ENCODE measurements at places on chromosomes 7 and 10.
A peak's percentile ranks its signal among the peaks of the same experiment; 100 is the strongest.

DNA sequence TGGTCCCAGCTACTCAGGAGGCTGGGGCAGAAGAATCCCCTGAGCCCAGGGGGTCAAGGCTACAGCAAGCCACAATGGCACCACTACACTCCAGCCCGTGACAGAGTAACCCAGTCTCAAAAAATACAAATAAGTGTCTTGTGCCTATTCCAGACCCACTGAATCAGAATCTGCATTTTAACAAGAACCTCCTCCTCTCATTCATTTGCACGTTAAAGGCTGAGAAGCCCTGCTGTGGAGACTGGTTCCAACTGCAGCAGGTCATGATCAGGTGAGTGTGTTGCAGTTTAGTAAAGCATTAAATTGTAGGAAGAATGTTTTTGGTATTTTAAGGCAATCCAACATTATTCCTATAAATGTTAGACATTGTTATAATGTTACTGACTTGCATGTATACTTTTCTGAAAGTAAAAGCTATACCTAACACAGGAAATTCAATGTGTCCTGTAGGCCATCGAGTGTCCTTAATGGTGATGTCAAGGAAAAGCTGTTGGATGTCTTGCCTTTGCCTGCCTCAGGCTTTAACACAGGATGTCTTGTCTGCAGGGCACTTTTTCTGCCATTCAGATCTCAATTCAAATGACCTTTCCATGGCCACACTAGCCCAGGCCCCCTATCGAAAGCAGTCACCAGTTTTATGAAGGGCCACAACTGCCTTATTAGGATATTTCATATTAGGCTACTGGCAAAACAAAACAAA is 30.4 kb downstream of the MKRN1 start:
- no peak for DNase-seq

- no peak for DNase-seq
Measured at GRCh38 chr7:101998906-101999240, 181.4 kb downstream of the CUX1 start.

DNA sequence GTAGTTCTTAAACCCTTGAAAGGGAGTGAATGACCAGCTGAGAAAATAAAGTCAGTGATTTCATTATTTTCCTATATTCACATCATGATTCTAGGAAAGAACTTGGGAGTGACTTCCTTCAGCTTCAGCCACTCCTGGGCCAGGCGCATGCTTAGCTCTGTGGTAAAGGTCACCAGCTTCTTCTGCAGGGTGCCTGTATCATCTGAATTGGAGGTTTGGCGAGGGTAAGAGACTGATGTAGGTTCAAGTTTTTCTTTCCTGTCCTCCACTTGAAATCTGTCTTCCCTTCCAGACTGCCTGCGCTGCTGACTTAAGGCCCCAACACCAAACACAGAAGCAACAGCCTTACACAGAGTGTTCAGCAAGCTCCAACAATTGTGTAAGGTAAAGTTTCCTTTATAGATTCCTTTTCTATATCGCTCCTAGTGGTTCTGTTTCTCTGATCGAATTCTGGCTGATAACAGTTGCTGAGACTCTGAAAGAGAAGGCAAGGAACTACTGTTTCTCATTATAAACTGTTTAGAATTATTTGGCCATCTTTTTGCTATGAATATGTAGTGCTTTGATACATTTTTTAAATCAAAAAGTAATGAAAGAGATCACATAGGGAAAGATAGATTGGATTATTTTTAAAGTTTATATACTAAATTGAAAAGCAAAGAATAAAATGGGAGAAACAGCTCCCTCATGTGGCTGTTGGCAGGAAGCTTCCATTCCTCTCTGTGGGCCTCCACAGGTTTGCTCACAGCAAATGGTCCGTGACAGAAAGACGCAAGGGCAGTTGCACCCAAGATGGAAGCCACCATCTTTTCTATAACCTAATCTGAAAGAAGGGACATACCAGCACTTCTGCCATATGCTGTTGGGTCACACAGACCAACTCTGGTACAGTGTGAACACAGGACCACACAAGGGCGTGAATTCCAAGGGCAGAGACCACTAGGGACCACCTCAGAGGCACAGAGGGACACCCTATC is 14.0 kb downstream of the GATAD1 start:
- peak; percentile 37 for DNase-seq

GRCh38 chr7:83143107-83143506 is 19.6 kb downstream of the PCLO start:
- no peak for DNase-seq

DNA sequence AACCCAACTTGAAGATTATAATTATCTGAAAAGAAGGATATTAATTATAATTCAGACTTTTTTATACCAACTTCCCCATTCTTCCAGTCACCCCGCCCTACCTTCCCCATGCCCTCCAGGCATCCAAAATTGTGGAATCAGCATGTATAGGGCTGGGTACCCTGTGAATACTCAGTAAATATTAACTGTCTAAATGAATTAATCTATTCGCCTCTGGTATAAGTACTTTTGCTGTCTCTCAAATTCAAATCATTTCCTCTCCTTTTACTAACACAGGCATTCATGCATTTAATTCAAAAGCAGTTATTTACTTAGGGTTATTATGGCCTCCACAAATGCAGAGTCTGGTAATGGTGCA is 26.5 kb upstream of the GOT1 start:
- DNase-seq: no peak

DNA sequence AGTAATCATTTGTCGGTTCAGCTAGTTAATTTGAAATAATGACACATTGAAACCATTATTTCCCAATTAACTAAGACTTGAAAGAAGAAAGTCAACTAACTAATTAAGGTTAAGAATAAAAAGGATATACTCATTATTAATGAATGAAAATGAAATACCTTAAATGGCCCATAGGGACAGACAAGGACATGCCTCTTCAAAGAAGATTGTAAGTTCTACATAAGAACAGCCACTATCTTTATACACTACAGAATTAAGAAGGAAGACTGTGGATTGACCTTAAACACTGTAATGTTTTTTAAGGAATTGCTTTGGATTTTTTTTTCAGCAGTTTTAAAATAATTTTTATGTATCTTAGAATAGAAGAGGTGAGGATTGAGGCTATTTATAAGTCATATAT is 60.7 kb downstream of the CSTF2T start:
- DNase-seq: no peak

DNA sequence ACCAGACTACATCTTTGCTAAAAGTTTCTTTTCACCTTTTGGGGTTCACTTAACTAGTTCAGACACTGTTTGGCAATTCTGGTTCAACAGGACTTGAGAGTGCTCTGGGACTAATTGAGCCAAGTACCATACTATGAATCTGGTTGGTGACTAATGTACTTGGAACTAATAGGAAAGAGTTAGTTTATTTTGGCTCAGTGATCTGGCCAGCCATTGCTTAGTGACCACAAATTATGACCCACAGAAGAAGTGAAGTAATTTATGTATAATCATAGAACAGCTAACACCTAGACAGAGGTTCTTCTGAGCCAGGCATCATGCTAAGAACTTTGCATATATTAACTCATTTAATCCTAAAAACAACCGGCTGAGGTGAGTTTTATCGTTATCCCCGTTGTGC is 126.5 kb upstream of the JCAD start:
- DNase-seq: peak; percentile 93

- DNase-seq: no peak
Measured at GRCh38 chr7:87912121-87912520, 21.9 kb upstream of the ADAM22 start.

DNA sequence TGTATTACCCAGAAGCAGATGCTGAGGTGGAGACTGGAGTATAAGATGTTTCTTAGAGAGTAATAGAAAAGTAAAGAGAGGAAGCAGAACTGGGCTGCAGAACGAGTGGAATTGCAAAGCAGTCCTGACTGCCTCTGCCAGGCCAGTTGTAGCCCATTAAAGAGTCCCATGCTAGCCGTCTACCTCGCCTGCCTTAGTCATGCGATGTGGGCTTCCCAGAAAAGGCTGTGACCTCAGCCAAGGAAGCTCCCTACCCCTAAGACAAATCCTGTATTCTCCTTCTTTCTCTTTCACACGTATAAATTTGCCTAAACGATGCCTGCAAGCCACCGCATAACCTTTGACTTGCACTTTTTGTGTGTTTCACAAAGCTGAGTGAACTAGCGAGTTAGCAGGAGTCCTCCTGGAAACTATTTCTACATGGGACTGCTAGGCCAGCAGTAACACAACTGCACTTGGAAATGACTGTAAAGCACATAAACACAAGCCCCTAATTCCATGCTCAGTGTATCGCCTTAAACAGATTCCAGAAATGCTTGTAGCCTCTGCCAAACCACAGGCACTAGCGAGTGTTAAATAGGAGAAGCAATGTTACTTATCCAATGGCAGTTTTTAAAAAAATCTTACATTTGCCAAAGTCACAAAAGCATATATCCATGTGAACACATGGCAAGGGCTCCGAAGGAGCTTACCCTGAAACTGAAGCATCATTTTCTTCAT is 47.4 kb upstream of the GNAI1 start:
- DNase-seq: peak; percentile 92
